ENCODE measurements at places on chromosomes 4 and X. TPM values are rescaled to one million over a fixed set of nuclear protein-coding genes. Genes with fewer than 3 reads are reported as not detected.

ITM2A gene
- total RNA-seq = 42.2 TPM

TCEAL3 gene
- total RNA-seq = 49.1 TPM

HHIP gene
- 2.8 TPM for total RNA-seq

SSX2B gene
- total RNA-seq = not detected

TRIM60 gene
- not detected for total RNA-seq

SMIM10L2A gene
- total RNA-seq = 1.1 TPM

HPSE gene
- total RNA-seq = 1.1 TPM

ARR3 gene
- total RNA-seq = not detected

MOB1B gene
- total RNA-seq = 23.4 TPM

KLKB1 gene
- 1.2 TPM for total RNA-seq

BTK gene
- 7.9 TPM for total RNA-seq

PLCXD1 gene
- 15.1 TPM for total RNA-seq

ARHGAP36 gene
- not detected for total RNA-seq

GPR50 gene
- total RNA-seq = not detected

STAP1 gene
- total RNA-seq = 0.65 TPM

MCUB gene
- 9.0 TPM for total RNA-seq

FHDC1 gene
- total RNA-seq = 4.7 TPM

PTTG2 gene
- 7.2 TPM for total RNA-seq

PNMA6E gene
- total RNA-seq = not detected

TREX2 gene
- 2.1 TPM for total RNA-seq

FAM114A1 gene
- total RNA-seq = 43.2 TPM

SSX1 gene
- total RNA-seq = not detected

TRAPPC2 gene
- 17.4 TPM for total RNA-seq

GSX2 gene
- not detected for total RNA-seq

RAB40AL gene
- total RNA-seq = 2.3 TPM
